Stimulated activated CD4-positive, alpha-beta T cell treated with anti-CD3 and anti-CD28 coated beads, Interleukin-4, amount 100 ng/mL, for 4 hours (primary cell): ENCODE measurements at places on chromosomes 13 and 19.

DNA sequence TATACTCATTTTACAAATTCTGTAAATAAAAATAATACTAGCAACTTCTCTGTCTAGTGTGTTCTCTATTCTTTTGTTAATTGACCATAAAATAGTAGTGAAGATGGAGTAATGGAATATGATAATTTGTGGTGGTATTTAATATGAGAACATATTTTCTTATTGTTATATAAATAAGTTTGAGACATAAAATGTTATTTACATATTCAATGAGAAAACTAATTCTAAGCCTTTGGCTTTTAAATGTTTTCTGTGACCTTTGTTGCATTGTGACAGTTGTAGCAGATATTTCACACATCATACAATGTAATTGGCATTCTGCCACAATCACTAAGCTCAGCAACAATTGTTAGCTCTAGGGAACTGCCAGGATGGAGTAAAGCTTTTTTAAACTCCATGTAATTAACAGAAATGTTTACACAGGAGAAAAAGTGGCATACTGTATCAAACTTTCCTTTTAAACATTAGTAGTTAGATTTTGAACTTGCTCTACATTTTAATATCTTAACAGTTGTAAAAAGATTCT, 562.1 kb upstream of the PCDH9 start:
- no peak for DNase-seq

GRCh38 chr13:30392681-30393045, 29.6 kb upstream of the UBE2L5 start:
- no peak for DNase-seq

DNA sequence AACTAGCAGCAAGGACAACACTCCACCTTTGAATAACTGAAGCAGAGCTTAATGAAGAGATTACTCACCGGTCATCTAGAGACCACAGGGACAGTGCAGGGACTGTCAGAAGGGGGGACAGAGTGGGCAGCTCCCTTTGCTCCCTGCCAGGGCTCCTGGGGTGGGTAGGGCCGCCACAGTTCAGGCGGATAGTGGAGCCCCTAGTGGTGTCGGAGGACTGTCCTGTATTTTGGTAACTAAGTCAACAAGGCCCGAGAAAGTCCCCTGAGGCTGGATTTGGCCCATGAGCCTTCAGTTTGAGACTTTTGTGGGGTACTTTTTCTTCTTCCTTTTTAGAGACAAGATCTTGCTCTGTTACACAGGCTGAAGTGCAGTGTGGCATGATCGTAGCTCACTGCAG, 44.6 kb downstream of the GJA3 start:
- no peak for DNase-seq

DNA sequence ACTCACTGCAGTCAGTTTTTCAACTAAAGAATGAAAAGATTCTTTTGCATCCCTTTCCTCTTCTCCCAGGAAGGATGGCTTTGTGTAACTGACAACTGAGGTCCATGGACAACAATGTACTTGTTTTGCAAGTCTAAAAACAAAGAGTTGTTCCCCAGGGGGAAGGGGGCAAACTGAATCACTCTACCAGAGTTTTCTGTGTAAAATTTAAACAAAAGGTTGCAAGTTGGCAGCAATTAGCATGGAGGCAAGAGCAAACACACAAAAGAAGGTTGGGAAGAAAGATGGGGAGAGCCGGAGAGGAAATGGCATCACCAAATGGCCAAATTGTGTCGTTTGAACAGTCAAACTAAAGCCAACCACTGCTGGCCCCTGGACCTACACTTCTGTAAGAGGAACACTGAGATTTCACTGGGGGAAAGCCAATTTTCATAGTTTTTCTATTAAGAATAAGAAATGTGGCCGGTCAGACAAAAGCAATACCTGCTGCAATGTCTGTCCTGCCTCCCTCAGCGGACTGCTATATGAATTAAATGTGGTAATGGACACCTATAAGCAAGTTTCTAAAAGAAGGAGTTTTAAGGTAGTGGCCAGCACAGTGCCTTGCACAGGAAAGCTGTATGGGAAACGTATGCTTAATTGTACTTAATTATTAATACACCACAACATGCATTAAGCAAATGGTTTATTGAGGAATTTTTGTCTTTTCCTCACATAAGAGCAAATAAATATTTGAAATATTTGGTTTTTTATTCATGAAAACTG, 16.1 kb upstream of the SACS start:
- DNase-seq = no peak

DNA sequence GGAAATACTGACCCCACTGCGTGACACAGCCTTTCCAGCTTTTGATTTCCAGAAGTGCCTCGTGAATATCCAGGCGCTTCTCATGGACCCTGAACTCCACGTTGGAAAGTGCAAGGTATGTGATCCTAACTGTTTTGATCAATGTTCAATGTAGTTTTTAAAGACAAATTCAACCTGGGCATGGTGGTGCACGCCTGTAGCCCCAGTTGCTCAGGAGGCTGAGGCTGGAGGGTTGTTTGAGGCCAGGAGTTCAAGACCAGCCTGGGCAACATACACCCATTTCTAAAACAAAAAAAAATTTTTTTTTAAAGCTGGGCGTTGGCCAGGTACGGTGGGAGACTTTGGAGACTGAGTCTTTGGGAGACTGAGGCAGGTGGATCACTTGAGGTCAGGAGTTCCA, 31.3 kb downstream of the CATSPERD start:
- no peak for DNase-seq

DNA sequence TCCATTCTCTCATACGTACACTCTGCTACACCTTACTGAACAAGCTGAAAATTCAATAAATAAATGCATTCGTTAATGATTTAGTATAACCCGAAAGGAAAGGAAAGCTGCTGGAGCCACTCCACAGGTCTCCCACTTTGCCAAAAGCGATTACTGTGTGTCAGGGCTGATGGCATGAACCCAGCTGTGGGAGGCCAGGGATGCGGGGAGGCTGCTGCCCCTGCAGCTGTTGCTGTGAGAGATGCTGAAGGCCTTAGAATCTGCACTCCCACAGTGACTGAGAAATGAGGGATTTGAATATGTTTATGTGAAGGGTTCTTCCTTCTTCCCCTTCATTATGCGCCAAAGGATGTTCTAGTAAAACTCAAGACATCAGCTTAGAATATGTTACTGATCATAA, 58.7 kb upstream of the NBEA start:
- DNase-seq = no peak

DNA sequence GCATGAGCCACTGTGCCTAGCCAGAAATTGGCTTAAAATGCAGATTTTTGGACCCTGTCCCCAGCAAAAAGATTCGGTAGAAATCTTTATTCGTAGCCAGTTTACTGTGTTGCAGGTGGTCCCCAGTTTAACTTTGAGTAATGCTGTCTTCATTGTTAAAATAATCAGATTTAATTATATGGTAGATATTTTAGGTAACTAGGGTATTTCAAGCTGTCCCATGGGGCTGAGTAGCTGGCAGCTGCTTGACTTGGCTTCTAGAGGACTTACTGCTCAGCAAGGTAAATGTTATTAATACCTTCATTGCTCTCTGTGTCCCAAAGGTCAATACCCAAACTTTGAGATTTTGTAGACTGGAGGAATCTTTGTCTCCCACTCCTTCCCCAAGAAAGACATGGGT, 21.1 kb downstream of the LSM14A start:
- no peak for DNase-seq

- DNase-seq = no peak
Measured at GRCh38 chr13:72657379-72657778, 70.0 kb downstream of the MZT1 start.

- no peak for DNase-seq
Measured at GRCh38 chr19:4521170-4521887, 3.0 kb upstream of the PLIN4 start.

DNA sequence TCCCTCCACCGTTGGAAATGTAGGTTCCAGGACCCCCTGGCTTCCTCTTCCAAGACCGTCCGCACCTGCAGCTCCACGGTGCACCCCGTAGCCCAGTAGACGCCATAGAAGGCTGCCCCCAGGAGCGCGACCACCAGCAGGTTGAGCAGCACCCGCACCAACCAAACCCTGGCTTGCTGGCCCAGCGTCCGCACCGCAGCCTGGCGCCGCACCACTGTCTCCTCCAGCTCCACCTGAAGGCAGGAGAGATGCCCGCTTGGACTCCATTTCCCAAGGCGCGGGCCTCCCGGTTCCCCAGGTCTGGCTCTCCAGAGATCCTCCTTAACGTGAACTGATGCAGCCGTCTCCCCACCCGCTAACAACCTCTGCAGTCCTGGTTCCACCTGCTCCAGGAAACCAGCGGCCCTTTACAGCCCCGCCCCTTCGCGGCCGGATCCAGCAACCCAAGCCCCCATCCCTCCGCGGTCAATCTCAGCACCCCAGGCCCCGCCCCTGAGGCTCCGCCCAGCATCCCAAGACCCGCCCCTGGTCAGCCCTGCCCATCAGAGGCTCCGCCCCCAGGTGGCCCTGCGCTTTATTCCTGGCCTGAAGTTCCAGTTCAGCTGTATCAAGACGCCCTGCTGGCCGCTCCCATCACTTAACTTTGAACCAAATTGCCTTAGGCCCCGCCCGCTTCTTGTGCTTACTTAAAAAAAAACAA, 5.0 kb upstream of the LENG1 start:
- peak; percentile 48 for DNase-seq
